ENCODE measurements at places on chromosomes 7 and 10.

DNA sequence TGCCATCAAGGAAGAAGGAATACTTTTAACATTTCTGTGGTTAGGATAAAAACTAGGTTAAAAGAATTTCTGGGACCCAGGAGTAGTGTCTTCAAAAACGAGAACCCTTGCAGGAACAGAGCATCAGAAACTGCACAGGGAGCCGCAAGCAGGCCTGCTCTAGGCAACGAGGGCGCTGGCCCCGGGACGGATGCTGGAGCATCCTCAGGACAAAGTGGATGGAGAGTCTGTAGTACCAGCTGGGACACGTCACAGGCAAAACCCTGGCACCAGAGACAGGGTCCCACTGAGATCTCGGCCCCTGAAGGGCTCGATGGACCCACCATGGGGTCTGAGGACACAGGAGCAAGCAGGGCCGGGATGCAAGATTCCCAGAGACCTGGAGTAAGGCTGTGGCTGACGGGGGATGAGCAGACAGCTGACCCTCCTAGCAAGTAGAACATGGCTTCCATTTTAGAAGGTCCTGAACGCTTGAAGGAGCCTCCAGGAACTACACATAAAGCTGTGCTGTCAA is 106.6 kb downstream of the GALNT11 start:
- DNase-seq, result no peak

DNA sequence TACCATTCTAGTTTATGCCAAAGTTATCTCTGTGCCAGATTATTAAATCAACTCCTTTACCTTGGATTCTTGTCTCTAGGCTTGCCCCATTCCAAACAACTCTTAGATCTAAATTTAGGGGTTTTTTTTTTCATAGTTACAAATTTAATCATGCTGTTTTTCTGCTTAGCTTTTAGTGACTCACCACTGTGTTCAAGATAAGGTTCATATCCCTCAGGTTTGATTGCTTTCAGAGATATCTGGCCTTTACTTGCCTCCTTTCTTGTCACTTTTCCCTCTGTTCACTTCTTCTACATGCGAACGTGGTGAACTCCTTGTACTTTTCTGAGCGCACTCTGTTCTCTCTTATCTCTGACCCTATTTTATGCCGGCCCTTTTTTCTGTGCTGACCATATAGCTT is 78.2 kb downstream of the VPS50 start:
- DNase-seq, result no peak

- DNase-seq, result no peak
Observed at GRCh38 chr10:119368991-119369869, 161.9 kb downstream of the GRK5 start.

DNA sequence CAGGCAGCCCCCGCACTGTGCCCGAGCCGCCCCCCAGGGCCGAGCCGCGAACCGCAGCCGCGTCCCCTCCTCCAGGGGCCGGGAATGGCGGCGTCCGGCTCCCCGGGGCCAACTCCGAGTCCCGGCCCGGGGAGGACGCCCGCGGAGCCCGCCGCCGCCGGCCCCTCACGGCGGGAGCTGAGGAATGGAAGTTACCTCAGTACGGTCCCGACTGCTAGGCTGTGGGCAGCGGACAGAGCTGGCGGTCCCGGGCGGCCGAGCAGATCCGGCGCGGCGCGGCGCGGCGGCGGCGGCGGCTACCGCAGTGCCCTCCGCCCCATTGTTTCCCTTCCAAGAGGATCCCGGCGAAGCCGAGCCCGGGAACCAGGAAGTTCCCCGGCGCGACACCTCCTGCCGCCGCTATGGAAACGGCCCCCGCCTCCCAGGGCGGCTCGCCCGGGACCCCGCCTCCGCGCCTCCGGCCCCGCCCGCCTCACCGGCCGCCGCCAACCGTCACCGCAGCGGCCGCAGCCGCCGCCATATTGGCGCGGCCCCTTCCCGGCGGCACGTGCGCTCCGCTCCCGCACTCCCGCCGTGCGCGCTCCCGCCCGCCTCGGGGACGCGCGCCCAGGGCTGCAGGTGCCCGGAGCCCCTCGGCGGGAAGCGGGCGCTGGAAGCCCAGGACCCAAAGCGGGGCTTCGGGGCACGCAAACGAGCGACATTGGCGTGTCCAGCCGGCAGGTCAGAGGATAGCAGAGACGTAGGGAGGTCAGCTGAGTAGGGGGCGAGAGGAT is at the start of gene USP6NL:
USP6NL (minus strand) TSS at position 403 of the 773 bp plus-strand sequence. CDS start 14,016 bp downstream, outside the sequence.
- DNase-seq, result peak; percentile 48

- DNase-seq, result no peak
Observed at GRCh38 chr10:77553966-77554365, 83.6 kb downstream of the KCNMA1 start.

DNA sequence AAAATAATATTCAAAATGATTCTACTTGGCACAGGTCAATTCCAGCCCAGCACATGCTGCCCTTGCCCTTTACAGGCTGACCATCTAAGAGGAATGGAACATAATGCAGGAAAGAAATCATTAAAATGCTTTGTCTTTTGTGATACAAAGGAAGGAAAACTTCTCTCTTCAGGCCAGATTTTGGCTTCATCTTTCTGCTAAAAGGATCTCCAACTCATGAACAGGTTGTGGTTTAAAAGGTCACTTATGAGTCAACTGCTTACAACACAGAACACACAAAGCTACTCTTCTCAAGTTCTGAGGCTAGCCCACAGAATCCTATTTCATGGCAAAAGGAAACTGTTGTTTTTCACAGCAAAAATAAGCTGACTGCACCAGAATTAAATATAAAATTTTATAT is 197.1 kb downstream of the DOCK4 start:
- DNase-seq, result no peak

- no peak for DNase-seq
Observed at GRCh38 chr7:67251986-67252558, 255.4 kb downstream of the TYW1 start.

- no peak for DNase-seq
Observed at GRCh38 chr7:48251766-48252165, 80.5 kb downstream of the ABCA13 start.

DNA sequence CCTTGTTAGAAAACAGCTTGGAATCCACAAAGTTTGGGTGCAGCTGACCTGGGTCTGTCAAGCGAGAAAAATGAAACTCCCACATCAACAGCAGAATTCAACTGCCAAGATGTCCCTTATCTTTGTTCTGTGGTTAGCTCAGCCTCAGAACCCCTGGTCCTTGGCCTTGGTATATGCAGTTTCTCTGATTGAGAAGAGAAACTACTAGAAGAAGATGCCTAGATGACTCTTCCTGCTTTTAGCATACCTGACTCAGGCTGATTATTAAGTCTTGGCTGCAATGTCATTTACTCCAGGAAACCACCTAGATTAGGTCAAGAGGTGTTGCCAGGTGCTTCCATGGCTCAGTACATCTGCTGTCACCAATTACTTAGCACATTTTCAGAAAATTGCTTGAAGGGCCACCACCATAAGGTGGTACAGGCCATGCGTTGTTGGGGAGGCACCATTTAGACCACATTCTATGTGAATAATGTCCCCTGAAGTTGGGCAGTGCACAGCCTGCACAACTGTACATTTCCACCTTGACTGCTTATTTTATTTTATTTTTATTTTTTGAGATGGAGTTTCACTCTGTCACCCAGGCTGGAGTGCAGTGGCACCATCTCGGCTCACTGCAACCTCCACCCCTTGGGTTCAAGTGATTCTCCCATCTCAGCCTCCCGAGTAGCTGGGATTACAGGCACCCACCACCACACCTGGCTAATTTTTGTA is 59.4 kb upstream of the ZNF438 start:
- DNase-seq, result no peak

DNA sequence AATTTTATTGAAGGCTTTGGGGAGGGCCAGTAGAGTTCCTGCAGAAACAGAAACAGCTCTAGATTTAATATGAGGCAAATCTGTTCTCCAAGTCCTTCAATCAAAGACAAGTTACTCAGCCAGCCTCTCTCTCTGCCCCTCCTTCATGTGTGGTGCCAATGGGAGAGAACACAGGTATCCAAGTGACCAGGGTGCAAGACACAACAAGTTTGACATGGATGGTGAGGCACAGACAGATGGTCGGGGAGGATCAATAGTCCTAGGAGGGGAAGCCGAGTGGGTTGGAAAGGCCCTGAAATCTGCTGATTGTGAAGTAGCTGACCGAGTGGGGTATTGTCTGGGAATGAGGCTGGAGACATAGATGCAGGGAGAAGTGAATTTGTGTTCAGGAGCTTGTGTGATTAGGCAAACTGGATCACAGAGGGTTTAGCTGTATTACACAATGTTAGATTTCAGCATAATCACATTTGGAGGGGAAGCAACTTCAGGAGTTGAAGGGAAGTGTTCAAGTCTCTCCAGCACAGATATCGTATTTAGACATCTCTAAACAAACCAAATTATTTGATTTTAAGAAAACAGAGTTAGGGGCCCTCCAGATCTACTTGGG is 1.5 kb downstream of the GIMAP1 start:
- peak; percentile 39 for DNase-seq

DNA sequence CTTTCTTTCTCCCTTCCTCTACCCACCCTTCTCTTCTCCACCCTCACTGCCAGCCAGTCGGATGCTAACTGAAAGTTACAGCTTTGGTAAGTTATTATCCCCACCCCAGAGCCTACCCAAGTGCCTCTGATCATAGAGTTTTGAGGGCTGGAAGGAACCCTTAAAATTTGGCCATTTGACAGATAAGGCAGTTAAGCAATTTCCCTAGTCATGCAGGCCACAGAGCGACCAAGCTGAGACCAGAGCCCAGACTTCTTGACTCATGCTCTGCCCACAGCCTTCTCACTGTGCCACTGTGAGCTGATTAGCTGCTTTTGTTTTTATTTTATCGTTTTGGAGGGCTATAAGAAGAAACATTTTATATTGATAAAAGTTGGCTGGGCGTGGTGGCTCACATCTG is 17.2 kb downstream of the SAP25 start:
- DNase-seq, result no peak

DNA sequence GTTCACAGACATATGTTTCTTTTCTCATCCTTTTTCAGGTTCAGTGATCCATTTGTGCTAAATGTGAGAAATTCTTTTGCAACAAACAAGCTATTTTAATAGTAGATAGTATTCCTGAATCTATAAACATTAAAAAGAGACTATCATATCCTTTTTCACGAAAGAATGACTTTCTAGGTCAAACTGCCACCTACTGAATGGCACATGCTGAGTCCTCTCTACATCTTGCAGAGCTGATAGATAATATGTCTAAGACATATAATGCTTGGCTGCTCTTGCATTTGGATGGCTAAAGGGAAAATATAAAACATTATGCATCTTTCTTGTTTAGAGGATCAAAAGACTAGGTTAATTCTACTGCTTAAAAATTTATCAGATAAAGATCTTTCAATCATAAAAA is 114.1 kb upstream of the SLC26A5 start:
- no peak for DNase-seq

DNA sequence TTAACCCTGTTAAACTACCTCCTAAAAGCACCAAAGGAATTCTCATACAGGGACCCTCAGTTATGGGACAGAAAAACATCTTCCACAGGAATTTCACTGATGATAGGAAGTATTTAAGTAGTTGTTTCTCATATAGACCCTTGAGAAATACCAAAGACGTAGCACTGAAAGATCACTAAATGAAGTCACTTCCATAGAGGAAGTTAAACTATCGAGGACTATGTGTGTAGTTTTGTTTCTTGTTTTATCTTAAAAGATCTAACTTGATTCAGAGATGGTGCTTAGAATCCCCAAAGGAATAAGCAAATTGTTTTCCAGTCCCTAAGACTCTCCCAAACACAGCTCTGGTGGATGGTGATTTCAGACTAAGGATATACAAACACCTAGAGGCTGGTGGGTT is 94.8 kb upstream of the AFAP1L2 start:
- no peak for DNase-seq

GRCh38 chr7:85750454-85750949 is 563.6 kb upstream of the SEMA3D start:
- DNase-seq, result no peak

GRCh38 chr10:29254123-29255046 is 34.5 kb upstream of the LYZL1 start:
- DNase-seq, result no peak

DNA sequence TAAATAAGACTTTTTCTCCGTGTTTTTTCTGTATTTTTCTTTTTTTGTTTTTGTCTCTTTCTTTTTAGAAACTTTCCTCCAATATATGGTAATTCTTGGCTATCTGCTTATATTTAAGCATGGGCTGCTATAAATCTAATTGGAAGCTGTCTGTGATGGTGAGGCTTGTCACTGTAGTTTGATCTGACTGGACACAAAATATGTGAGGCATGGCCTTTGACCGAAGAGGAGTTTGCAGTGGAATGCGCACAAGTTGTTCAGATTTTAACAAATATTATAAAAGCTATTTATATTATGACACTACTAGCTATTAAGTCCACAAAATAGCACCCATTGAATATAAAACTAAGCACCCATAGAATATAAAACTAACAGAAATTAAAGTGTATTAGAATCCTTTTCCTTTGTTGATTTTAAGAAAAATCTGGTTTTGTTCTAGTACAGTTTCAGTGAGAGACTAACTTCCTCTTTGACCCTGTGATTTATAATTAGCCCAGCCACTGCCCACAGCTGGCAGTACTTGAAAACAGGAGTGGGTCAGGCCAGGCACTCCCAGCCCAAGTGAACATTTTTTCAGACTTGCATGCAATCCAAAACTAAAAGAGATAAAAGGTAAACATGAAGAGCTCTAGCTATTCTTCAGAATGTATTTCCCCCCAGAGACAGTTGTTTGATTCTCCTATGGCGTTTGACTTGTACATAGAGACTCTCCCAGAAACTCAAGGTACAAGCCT is 69.9 kb upstream of the FGL2 start:
- no peak for DNase-seq

DNA sequence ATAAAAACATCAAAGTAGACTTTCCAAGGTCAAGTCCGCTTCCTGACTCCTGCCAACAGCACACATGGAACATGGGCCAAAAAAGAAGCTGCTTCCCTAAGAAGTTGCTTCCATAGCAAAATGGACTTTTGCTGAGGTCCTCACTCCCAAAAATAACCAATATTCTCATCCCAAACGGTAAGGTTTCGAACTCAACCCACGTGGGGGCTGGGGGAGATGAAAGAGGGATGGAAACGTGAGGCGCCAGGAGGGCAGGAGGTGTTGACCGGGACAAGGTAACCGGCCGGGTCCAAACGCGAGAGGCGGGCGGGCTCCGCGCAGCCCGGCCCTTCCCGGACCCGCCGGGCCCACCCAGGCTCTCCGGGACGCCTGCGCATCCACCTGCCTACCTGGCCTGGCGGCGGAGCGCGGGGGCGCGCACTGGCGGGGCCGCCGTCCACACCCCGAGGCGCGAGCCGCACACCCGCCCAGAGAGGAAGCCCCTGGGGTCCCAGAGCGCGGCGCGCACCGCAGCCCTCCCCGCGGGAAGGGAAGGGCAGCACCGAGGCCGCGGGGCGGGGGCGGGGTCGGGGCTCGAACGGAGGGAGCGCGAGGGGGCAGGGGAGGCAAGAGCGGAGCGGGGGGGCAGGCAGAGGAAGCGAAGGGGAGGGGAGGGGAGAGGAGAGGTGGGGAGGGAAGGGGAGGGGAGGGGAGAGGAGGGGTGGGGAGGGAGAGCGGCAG is 742 bp downstream of the LMBR1 start:
- DNase-seq, result peak; percentile 68

DNA sequence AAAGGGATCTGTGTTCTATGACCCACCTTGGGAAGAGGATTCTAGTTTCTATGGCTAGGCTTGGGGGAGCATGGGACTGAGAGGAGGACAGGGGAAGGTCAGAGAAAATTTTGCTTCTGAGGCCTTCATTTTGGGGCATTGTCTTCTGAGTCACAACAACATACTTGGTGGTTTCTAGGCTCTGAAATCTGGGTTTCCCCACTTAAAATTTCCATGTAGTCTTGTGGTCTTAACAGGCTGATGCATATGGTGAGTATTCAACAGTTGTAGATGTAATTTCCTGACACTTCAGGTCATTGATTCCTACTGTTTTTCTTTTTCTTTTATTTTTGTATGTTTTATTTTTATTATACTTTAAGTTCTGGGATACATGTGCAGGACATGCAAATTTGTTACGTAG is 88.5 kb downstream of the ANKRD7 start:
- DNase-seq, result no peak

All from CD4-positive, alpha-beta memory T cell (primary cell).